ENCODE measurements at places on chromosomes 16 and 17.

DNA sequence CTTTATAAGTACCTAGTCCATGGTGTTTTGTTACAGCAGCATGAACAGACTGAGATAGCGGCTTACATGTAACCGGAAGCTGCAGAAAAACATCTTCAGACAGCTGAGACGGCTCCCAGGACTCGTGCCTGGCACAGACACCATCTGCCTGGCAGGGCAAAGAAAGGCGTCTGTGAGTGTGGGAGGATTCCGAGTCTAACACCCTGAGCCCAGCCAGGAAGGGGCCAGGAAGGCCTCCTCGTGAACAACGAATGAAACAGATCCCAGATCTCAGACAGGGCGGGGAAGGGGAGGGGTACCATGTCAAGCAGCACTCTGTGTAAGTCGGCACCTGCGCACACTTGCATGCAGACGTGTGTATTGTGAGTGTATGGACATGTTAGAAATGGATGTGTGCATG lies 4.4 kb upstream of the CSNK1D start:
- no peak for DNase-seq

DNA sequence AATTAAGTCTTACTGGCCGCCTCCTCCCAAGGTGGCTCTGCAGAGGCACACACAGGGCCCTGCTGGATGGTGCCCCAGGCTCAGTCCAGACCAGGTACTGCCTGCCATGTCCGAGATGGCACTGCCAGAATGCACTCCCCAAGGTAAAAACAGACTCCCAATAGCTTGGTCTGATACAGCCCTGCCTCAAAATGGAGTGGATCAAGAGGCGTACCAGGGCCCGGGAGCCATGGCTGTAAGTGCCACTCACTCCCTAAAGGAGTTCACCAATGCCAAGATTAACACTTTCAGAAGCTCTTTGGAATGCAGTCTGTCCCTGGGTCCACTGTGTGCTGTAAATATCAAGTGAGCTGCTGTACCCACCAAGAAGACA lies 576 bp upstream of the MYO18A start:
- DNase-seq, result no peak

GRCh38 chr17:10744501-10745000 lies 14.7 kb upstream of the TMEM220 start:
- no peak for DNase-seq

DNA sequence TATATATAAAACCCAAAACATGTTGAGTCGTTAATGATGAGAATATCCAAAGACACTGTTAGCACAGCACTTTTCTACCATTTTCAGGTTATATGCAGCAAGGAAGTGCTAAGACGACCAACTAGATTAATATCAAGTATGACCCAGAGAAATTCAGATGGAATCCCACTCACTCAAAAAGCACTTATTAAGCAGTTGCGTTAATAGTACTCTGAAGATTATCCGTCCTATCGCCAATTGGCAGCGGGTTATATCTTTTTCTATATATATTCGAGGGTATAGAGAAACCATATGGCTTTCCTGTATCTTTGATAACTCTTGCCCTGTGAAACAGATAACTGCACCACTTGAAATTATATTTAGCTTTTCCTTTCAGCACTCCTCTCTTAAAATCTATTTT lies 1.1 kb downstream of the CRLF3 start:
- no peak for DNase-seq

- DNase-seq, result no peak
Observed at GRCh38 chr16:4826526-4826925, 20.6 kb downstream of the GLYR1 start.

- DNase-seq, result no peak
Observed at GRCh38 chr16:88888057-88888456, 21.6 kb upstream of the PABPN1L start.

DNA sequence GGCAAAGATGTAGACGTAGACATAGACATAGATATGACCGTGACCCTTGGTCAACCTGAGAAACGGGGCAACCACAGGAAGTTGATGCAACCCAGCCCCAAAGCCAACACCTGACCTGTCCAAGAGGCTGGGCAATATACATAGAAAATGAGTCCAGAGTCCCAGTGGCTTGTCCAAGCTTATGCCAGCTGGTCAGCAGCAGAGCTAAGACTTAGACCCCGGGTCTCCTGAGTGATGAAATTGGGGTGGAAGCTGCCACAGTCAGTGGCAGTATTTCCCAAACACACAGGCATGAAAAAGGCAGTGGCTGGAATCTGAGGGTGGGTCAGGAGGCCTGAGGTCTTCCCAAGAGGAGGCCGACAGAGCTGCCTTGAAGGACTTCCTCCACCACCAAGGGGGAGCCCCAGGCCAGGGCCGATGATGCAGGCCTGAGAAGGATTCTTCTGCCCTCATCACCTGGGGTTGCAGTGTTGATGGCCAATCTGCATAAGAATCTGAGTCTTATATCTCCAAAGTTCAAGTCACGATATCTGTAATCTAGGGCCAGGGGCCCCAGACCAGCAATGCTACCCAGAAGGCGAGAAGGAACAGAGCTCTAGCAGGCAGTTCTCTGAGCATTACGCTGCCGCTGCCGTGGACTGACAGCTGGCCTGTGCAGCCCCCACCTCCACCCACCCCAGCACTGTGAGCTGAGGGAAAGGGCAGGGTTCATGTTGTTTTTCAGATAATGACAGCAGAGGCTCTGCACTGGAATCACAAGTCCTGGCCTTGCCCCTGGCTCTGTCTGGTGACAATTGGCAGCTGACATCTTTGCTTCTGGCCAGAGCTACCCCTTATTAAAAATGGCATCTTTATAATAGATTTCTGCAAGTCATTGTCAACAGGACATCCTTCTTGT lies 72.7 kb downstream of the GNAO1 start:
- DNase-seq, result no peak

GRCh38 chr17:6710317-6710716 lies 2.9 kb downstream of the SLC13A5 start:
- DNase-seq, result no peak

DNA sequence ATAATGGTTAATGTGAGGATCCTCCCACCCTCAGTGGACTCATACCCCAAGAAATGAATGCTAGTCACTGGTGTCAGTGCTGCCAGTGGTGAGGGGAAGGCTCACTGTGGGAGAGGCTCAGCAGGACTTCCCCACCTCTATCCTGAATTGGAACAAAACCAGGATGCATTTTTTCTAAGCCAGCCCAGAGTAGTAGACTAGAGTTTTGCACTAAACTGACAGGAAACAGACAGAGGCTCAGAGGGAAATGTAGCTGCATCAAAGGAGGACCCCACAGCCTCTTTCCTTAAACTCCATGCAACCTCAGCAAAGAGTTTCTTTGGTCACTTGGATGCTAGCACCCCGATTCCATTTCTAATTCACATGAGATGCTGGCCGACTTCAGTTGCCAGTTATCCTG lies 10.7 kb upstream of the SKAP1 start:
- no peak for DNase-seq

DNA sequence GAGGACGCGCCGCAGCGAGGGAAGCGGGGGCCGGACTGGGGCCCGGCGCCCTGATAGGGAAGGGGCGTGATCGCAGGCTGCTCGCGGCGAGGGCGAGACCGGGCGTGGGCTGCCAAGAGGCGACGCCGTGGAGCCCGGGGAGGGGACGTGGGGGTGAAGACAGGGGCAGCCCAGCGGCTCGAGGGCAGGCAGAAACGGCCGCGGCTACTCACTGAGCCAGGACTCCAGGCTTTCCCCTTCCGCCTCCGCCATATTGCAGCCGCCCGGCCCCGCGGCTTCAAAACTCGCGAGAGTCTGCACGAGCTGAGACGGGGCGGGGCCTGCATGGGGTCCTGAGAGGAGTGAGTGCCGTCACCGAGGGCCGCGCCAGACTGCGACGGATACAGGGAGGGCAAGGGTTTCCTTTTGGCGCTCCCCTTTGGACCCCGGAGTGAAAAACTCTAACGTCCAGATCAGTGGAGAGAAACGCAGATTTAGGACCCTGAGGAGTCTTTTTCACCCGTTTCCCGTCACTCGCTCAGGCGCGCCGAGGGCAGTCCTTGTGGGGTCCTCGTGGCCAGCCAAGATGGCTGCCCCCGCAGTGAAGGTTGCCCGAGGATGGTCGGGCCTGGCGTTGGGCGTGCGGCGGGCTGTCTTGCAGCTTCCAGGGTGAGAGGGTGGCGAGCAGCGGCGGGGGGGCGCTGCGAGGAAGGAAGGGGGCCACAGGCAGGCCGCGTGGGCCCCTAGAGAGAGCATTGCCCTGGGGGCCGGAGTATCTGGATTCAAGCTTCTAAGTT lies at the start of the genes GGA3 and MRPS7:
Gene GGA3, minus strand, starts transcription at position 271 of the 776 bp plus-strand sequence. Its CDS starts 19 bp downstream, at position 252.
Gene MRPS7, plus strand, starts transcription at position 544 of the 776 bp plus-strand sequence. Its CDS starts 22 bp downstream, at position 566.
- DNase-seq, result peak; percentile 89

DNA sequence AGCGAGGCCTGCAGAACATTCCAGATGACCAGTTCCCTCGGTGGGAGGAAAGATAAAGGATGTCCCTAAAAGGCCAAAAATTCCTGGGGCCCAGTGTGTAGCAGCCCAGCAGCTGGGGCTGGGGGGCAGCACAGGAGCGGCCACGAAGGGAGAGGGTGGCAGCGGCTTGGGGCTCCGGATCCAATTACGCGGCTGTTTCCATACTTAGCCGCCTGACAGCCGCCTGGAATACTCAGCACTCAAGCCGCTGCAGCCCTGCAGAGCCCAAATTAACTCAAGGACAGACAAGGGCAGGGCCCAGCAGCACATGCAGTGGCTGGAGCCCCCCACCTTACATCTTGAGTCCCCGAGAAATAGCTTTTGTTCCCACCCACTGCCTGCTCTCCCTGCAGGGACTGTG lies 1.3 kb downstream of the SRL start:
- DNase-seq, result no peak

GRCh38 chr17:81608082-81608481 lies 28.8 kb downstream of the NPLOC4 start:
- no peak for DNase-seq

DNA sequence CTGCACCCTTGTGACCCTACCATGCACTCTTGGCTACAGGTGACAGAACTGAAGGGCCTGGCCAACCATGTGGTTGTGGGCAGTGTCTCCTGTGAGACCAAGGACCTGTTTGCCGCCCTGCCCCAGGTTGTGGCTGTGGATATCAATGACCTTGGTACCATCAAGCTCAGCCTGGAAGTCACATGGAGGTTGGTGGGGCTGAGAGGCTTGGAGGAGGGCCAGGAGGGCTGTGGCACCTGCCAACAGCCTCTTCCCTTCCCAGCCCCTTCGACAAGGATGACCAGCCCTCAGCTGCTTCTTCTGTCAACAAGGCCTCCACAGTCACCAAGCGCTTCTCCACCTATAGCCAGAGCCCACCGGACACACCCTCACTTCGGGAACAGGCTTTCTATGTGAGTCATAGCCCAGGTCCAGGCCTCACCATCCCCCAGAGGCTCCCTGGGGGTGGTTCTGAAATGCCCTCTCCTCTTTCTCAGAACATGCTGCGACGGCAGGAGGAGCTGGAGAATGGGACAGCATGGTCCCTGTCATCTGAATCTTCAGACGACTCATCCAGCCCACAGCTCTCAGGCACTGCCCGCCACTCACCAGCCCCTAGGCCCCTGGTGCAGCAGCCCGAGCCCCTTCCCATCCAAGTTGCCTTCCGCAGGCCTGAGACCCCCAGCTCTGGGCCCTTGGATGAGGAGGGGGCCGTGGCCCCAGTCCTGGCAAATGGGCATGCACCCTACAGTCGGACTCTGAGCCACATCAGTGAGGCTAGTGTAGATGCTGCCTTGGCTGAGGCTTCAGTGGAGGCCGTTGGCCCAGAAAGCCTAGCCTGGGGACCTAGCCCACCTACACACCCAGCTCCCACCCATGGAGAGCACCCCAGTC lies 13.0 kb downstream of the RIPOR1 start:
- DNase-seq, result no peak

DNA sequence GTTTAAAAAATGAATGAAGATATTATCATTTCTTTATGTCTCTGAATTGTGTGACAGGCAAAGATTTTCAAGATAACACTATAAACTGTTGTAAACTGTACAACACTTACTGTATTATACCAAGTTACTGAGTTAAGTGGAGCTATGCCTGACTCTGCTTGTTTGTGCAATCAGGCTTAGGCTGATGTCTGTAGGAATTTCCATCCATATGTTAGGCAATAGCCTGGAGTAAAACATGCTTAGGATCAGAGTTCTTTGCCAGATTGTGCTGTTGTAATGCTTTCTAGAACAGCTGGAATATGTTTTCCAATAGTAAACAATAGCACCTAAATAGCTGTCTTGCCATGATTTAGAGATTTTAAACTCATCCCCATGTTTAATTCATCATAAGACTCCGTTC lies 1496.7 kb downstream of the CDH11 start:
- no peak for DNase-seq

GRCh38 chr17:41002814-41003213 lies 3.1 kb upstream of the KRTAP3-2 start:
- DNase-seq, result no peak

- DNase-seq, result no peak
Observed at GRCh38 chr17:43175213-43176118, 4.5 kb downstream of the NBR1 start.

GRCh38 chr16:78686601-78687000 lies 587.1 kb downstream of the WWOX start:
- no peak for DNase-seq

- DNase-seq, result no peak
Observed at GRCh38 chr17:77478899-77479298, 338.1 kb downstream of the SEC14L1 start.

- no peak for DNase-seq
Observed at GRCh38 chr17:68455901-68456338, 1.4 kb downstream of the WIPI1 start.

DNA sequence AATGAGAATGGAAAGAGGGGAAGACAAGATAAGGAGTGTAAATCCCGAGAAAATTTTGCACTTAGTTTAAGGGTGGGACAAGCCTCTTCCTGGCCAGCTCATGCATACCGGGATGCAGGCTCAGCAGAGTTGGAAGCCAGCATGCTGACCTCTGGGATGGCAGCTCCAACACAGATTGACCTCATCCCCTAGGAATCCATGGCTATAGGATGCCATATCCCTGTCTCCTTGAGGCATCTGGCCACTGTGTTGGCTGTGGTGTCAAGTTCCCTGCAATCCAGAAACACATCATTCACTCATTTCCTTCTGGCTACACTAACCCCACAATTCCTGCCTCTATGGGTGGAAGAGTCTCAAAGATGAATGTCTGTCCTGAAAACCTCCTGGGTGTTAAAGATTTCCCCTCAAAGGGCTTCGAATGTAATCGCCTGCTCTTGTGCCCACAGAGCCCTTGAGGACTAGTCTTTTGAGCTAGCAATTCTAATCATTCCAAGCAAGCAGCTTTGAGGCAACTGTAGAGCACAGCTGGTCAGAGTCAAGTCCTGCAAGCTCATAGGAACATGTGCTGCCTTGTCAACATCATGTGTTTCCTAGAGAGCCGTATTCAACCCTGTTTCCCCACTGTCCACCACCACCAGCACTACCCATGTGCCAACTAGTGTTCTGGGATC lies 141.4 kb downstream of the PMP22 start:
- no peak for DNase-seq

DNA sequence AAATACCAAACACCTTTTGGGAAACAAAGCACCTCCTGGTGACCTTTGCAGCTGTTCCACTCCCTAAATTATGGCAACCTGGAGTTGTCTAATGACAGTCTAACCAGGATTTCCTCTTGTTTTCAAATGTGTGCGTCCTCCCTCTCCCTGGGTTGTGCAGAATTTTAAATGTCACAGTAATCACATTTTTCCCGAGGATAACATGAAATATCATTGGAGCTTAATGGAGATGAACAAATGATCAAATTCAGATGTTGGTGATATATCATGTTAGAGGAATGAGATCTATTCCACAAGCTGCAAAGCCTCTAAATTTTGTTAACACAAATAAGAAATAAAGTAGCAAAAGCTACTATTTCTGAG lies 86.9 kb upstream of the HLF start:
- no peak for DNase-seq

- no peak for DNase-seq
Observed at GRCh38 chr17:76888661-76889060, 20.5 kb downstream of the MGAT5B start.

All from HCT116 (cell line).